MCF 10A (cell line): ENCODE measurements at places on chromosomes 11 and 22.

- no peak overlapping the region for H3K27ac ChIP-seq
- no peaks in the 10 kb centered on the region for H3K27me3 ChIP-seq
- DNase-seq = no peak
- H3K4me1 ChIP-seq = peaks cover 7% of the 10 kb centered on the region
- H3K36me3 ChIP-seq = peaks cover 6% of the 10 kb centered on the region
Measured at GRCh38 chr11:34284811-34285481, 72.9 kb downstream of the ABTB2 start.

- H3K4me3 ChIP-seq = no peak overlapping the region
- no peak for DNase-seq
Measured at GRCh38 chr11:76071090-76071489, 135.2 kb downstream of the WNT11 start.

DNA sequence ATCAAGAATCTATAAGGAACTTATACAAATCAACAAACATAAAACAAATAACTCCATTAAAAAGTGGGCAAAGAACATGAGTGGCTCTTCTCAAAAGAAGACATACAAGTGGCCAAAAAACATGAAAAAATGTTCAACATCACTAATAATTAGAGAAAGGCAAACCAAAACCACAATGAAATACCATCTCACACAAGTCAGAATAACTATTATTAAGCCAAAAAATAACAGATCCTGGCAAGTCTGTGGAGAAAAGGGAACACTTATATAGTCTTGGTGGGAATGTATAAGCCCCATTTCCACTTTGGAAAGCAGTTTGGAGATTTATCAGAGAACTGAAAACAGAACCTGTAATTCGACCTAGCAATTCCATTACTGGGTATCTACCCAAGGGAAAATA is 921.0 kb downstream of the KCNA4 start:
- peaks cover 10% of the 10 kb centered on the region for H3K4me1 ChIP-seq
- H3K27ac ChIP-seq = no peak overlapping the region
- DNase-seq = no peak
- no peaks in the 10 kb centered on the region for H3K36me3 ChIP-seq
- no peaks in the 10 kb centered on the region for H3K27me3 ChIP-seq

GRCh38 chr11:85299258-85299942 is 327.7 kb downstream of the DLG2 start:
- H3K27ac ChIP-seq = no peak overlapping the region
- H3K36me3 ChIP-seq = no peaks in the 10 kb centered on the region
- no peak overlapping the region for H3K4me3 ChIP-seq
- DNase-seq = peak; percentile 1
- H3K27me3 ChIP-seq = peaks cover 18% of the 10 kb centered on the region
